Dermis lymphatic vessel endothelial cell (primary cell): ENCODE measurements at places on chromosomes 4 and X. TPM values are rescaled to one million over a fixed set of nuclear protein-coding genes. Genes with fewer than 3 reads are reported as not detected.

ALB gene
- total RNA-seq = not detected in 2 replicates

SYN1 gene
- total RNA-seq = under 0.01 and 0.17 TPM in 2 replicates

SLIT2 gene
- 0.52 and 0.65 TPM in 2 replicates for total RNA-seq

TMEM31 gene
- total RNA-seq = 0.09 TPM in 1 of 2 replicates, not detected in the other

PRDM8 gene
- total RNA-seq = 2.4 and 2.7 TPM in 2 replicates

SLC4A4 gene
- under 0.01 TPM in 1 of 2 replicates, not detected in the other for total RNA-seq

IL21 gene
- not detected in 2 replicates for total RNA-seq

NEUROG2 gene
- total RNA-seq = not detected in 2 replicates

KLF8 gene
- 0.11 and 0.26 TPM in 2 replicates for total RNA-seq

MAP3K15 gene
- total RNA-seq = 0.09 and 0.22 TPM in 2 replicates

CDX4 gene
- total RNA-seq = not detected in 2 replicates

SMIM31 gene
- not detected in 2 replicates for total RNA-seq

CPE gene
- total RNA-seq = 0.95 and 0.98 TPM in 2 replicates

RHOXF2B gene
- total RNA-seq = not detected in 2 replicates

SOWAHD gene
- not detected in 2 replicates for total RNA-seq

PHOX2B gene
- total RNA-seq = not detected in 2 replicates

TRO gene
- total RNA-seq = 0.43 and 2.9 TPM in 2 replicates

PAGE2B gene
- total RNA-seq = not detected in 2 replicates

MAGEE2 gene
- not detected in 2 replicates for total RNA-seq

UCP1 gene
- not detected in 2 replicates for total RNA-seq

CNGA1 gene
- total RNA-seq = 0.17 TPM in 1 of 2 replicates, not detected in the other

GPR119 gene
- not detected in 2 replicates for total RNA-seq

TMEM156 gene
- not detected in 2 replicates for total RNA-seq

CXorf49 gene
- total RNA-seq = not detected in 2 replicates

ZRSR2 gene
- total RNA-seq = 1.3 and 3.1 TPM in 2 replicates

FGFRL1 gene
- 5.7 and 8.7 TPM in 2 replicates for total RNA-seq

TRIM2 gene
- total RNA-seq = 11.9 and 12.0 TPM in 2 replicates

DCLK2 gene
- total RNA-seq = 2.4 and 4.2 TPM in 2 replicates

FREM3 gene
- 0.09 and 0.54 TPM in 2 replicates for total RNA-seq

ZNF718 gene
- 3.1 and 4.3 TPM in 2 replicates for total RNA-seq

UBA1 gene
- total RNA-seq = 79.4 and 107 TPM in 2 replicates
